Daoy (cell line): ENCODE measurements at places on chromosomes 5 and 9. TPM values are rescaled to one million over a fixed set of nuclear protein-coding genes. Genes with fewer than 3 reads are reported as not detected.

The SPATA31E1 gene
- total RNA-seq: not detected in 2 replicates

The OBP2B gene
- total RNA-seq: not detected in 2 replicates

The PGGT1B gene
- 12.0 and 20.6 TPM in 2 replicates for total RNA-seq

The DRD1 gene
- 0.06 TPM in 2 replicates for total RNA-seq
